ENCODE measurements at places on chromosomes 6 and 20. TPM values are rescaled to one million over a fixed set of nuclear protein-coding genes. Genes with fewer than 3 reads are reported as not detected.

DNA sequence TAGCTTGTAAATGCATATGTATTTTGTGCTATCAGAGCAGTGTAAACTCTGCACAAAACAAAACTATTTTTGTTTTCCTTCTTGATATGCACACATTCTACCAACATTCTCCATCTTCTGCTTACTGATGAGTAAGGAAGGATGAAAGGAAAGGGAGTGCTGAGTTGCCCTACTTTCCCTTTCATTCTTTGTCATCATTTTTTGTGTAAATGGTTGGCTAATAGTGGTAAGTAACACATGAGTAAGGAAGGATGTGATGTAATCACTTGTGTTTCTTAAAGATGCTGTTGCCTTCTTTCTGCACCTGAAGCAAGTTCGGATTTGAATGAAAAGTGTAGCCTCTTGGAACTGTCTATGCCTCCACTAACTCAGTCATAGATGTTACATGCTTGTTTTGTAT lies 4.6 kb upstream of the REV3L start:
- DNase-seq = no peak

DNA sequence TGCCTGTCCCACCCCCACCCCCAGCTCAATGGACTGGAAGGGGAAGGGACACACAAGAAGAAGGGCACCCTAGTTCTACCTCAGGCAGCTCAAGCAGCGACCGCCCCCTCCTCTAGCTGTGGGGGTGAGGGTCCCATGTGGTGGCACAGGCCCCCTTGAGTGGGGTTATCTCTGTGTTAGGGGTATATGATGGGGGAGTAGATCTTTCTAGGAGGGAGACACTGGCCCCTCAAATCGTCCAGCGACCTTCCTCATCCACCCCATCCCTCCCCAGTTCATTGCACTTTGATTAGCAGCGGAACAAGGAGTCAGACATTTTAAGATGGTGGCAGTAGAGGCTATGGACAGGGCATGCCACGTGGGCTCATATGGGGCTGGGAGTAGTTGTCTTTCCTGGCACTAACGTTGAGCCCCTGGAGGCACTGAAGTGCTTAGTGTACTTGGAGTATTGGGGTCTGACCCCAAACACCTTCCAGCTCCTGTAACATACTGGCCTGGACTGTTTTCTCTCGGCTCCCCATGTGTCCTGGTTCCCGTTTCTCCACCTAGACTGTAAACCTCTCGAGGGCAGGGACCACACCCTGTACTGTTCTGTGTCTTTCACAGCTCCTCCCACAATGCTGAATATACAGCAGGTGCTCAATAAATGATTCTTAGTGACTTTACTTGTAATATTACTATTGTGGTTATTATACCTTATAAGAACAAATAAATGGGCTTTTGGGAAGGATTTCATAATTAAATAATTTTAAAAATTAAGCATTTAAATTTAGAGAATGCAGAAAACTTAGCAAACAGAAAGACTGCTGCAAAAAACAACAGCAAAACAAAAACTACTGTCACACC lies 8.4 kb downstream of the CDKN1A start:
- no peak for DNase-seq

GRCh38 chr6:35086636-35087360 lies 54.3 kb downstream of the TCP11 start:
- no peak for DNase-seq

Gene B3GAT2
- 0.06 TPM for total RNA-seq

DNA sequence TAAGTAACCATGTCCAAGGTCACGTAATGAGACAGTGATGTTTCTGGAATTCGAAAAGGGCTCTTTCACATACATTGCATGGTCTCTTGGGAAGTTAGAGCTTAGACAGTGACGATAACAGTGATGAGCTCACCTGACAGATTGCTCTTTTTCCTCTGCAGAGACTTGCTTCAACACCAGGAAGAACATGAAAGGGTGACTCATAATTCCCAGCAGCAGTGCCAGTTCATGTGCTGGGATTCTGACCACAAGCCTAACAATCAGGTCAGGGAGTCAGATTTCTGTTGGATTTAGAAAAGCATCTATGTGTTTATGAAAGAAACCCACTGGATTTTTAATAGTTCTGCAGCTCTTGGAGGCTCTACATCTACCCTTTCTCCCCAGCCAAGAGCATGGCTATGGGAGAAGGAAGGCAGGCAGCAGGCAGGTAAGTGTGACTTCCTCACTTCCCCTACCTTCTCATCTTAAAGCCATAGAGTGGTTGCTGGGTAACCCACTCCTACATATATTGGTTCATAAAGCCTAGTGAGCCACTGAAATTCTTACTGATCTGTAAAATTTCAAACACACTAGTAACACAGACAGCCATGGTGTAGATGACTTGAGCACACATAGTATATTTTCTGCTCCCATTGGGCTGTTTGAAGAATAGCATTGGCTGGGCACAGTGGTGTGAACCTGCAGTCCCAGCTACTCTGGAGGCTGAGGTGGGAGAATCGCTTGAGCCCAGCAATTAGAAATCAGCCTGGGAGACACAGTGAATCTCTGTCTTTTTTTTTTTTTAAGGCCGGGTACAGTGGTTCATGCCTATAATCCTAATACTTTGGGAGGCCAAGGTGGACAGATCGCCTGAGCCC lies 44.4 kb upstream of the LOC128125822 start:
- DNase-seq = no peak

Gene AHI1
- 21.4 TPM for total RNA-seq

DNA sequence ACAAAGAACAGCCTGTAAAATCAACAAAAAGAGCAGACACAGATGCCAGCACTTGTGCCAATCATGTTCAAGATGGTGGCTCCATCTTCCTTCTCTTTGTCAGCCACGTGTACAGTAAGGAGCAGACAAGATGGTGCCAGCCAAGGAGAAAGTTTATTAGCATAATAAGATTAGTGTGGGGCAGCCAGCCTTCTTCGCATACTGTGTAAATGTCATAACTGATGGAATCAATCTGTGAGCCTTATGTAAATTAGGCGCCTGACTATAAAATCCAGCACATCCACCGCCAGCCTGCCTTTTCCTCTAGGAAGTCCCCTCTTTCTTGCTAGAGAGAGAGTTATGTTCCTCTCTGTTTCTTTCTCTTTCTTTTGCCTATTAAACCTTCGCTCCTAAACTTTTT lies 99.7 kb upstream of the RALGAPA2 start:
- no peak for DNase-seq

GRCh38 chr20:3693376-3693775 lies 11.6 kb upstream of the ADAM33 start:
- no peak for DNase-seq

DNA sequence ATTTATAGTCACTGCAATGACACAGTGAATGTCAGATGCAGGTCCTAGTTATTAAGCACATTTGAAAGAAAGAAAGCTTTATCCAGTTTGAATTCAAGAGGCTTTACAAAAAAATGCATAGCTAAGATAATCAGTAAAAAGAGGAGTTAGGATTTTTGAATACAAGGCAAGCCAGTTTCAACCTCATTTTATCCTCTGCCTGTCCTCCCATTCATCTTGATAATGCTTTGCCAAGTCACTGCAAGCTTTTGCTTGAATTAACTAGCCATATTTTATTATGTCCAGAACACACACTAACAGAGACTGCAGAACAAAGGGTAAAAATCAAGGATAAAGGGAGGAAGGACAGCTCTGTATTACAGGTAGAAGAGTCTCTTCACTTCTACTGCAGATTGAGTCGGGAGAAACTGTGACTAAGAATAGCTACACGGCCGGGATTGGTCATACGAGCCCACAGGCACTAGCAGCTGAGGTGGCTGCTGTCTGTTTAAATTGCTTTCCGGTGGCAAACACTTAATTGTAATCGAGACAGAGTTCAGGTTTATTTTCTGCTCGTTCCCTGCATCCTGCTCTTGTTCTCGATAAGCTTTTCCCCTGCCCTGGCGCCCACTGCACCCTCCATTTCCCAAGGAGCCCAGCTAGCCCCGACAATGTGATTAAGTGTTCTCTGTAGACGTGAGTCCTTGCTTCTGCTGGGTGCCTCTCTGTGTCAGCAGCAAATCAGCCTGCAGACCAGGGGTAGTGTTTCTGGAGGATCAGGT lies 30.5 kb upstream of the AKAP12 start:
- DNase-seq = no peak

DNA sequence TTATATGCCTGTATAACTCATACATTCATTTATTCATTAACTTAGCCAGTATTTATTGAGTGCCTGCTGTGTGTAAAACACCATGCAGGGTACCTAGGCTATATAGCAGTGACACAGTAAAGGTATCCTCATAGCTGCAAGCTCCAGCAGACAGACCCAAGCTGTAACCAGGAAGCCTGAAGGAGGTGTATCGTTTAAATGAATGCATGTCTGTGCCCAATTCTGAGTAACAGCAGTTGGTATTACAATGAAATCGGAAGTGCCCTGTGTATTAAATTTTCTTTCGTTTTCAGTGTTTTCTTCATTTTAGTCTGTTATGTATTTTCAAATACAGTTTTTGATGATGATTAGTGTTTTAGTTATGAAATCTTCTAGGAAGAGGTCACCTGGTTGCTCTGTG lies 485.8 kb upstream of the SOX4 start:
- DNase-seq = no peak

- no peak for DNase-seq
Measured at GRCh38 chr6:52598123-52598823, 21.4 kb upstream of the TRAM2 start.

Gene ZNF184
- total RNA-seq = 13.1 TPM

DNA sequence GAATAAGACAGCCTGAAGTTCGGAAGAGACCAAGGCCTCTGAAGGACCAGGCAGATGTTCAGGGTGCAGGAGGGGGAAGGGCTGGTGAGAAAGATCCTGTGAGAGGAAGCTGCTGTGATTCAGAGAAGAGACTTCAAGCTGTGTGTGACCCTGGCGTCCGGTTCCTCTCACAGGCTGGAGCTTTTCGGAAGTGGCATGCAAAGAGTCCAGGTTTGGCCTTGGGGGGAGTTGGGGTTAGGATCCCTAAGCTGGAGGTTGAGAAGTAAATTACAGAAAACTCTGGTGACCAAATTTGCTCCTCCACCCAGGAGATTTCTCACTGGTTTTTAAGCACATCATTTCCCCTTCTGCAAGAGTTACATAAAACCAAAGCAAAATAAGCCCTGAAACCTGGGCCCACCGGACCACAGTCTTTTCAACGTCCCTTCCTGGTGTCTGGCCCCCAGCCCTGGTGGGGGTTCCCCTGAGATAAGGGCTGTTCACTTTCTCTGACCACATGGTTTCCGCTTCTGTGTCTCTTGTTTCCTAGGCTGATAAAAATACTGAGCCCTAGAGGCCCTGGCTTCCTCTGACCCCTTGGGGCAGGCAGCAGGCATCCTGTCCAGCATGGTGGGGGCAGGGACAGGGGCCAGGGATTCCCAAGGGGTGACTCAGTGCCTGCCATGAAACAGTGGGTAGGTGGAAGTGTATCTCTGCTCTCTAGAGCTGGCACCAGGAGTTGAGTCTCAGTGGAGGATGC lies 12.0 kb upstream of the LTA start:
- DNase-seq = no peak

DNA sequence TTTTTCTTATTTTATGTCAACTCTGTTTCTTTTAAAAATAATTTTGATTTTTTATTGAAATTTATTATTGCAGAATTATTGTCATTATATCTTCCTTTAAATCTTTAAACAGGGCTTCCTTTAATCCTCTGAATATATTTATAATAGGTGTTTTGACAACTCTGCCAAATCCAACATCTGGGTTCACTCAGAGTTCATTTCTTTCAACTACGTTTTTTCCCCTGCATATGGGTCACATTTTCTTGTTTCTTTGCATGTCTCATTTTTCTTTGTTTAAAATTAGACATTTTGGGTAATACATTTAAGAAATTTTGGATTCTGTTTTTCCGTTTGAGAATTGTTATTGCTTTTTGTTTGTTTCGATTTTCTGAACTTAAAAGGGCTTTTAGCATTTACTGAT lies 655.1 kb upstream of the CITED2 start:
- no peak for DNase-seq

Gene KIF25
- not detected for total RNA-seq

DNA sequence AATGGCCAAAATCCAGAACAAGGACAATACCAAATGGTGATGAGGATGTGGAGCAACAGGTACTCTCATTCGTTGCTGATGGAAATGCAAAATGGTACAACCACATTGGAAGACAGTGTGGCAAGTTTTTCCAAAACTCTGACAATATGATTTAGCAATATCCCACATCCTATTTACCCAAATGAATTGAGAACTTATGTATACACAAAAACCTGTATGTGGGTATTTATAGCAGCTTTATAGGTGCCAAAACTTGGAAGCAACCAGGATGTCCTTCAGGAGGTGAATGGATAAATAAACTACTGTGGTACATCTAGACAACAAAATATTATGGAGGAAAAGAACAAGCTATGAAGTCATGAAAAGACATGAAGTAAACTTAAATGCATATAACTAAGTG lies 156.5 kb downstream of the TFAP2A start:
- no peak for DNase-seq

Gene MUC22
- total RNA-seq = not detected

Gene SOX18
- 0.30 TPM for total RNA-seq

Gene CUTA
- 202 TPM for total RNA-seq

- no peak for DNase-seq
Measured at GRCh38 chr6:15484821-15485220, 178.0 kb downstream of the DTNBP1 start.

DNA sequence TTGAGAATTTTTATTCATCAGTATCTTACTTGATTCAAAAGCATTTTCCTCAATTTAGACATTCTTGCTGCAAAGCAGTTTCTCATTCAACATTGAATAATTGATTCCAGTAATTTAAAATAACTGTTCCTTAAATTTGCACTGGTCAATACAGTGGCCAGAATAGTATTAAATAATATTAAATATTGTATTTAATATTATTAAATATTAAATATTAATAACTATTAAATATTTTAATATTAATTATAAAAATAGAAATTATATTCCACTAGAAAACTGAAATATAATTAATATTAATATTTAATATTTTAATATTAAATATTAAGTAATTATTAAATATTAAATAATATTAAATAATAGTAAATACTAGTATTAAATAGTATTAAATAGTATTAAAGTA lies 758.8 kb downstream of the EYS start:
- no peak for DNase-seq

- no peak for DNase-seq
Measured at GRCh38 chr6:121310495-121310894, 23.8 kb downstream of the TBC1D32 start.

DNA sequence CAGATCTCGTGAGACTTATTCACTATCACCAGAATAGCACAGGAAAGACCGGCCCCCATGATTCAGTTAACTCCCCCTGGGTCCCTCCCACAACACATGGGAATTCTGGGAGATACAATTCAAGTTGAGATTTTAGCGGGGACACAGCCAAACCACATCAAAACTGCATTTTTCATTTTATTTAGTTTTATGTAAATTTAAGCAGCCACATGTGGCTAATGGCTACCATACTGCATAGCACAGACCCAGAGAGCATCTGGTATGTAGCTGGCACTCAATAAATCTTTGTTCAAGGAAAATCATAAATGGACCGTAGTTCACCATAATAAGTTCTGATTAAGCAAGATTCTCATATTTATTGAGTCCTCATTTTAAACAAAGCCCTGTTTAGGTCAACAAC lies 15.3 kb downstream of the GFOD1 start:
- DNase-seq = no peak

Measured in activated naive CD8-positive, alpha-beta T cell treated with anti-CD3 and anti-CD28 coated beads, Interleukin-2, amount 10 ng/mL, durations not matched to agents 7 days and 5 days (primary cell).